ENCODE measurements at places on chromosomes 3 and 15.

- no peak for DNase-seq
These were observed 347.9 kb downstream of the RBMS3 start for GRCh38 chr3:29628795-29629194.

- DNase-seq: no peak
These were observed 711.1 kb upstream of the GOLIM4 start for GRCh38 chr3:168806871-168807270.

- no peak for DNase-seq
These were observed 3.0 kb upstream of the PPP1R2 start for GRCh38 chr3:195546130-195546560.

- peak; percentile 29 for DNase-seq
These were observed 31.0 kb downstream of the GRIP2 start for GRCh38 chr3:14508966-14509795.

GRCh38 chr3:53181024-53181371 lies 20.0 kb downstream of the PRKCD start:
- no peak for DNase-seq

Data from stimulated activated CD8-positive, alpha-beta memory T cell treated with anti-CD3 and anti-CD28 coated beads, Interleukin-7, amount 100 ng/mL, for 4 hours (primary cell).